ENCODE measurements at places on chromosomes 5 and 9.

DNA sequence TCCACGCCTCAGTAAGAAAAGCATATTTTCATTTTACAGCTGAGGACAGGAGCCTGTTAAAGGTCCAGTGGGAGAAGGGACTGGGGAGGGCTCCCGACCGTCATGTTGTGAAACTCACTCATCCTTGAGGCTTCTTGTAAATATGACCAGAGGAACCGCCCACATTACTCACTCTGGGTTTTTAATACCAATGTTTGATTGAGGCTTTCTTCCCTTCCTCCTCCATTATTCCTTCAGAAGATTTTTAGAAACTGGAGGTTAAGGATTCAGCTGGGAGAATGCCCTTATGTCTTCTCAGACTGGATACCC, 61.4 kb upstream of the GLRX start:
- no peak for DNase-seq

- DNase-seq = no peak
Observed at GRCh38 chr5:83249156-83249555, 171.8 kb downstream of the XRCC4 start.

GRCh38 chr9:69376651-69377050, 51.6 kb downstream of the ENTREP1 start:
- peak; percentile 65 for DNase-seq

GRCh38 chr5:139926797-139927503, 116.1 kb downstream of the NRG2 start:
- DNase-seq = no peak

DNA sequence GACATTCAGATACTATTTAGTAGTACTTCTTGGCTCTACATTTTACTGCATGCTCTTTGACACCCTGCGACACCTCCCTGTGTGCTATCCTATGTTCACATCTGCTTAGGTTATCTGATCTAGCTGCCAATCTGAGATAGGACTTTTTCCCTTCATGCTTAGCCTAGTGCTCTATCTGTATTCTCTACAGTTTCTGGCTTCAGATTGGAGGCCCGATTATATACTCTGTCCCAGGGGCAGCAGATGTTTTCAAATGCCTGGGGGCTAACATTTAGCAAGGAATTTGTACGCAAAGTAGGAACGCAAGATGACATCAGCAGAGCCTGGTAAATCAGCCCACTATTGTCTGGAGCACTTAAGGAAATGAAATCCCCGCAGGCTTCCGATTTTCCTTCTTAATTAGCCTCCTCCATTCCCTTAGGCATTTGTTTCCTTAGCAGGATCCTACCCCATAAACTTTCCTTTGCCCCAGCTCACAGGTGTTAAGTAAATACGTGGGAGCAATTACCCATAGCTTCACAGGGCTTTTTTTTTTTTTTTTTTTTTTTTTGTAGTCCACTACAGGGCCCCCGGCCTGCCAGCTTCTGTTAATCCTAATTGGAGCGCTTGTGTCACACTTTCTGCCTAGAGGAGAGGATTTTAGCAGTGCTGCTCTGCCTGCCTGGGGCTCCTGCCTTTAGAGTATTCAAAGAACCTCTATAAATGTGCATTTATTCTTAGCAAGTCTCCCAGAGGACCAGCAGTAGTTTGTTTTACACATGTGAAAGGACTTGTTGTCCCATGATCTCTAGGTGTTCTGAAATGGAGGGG, 61.1 kb upstream of the LPAR1 start:
- DNase-seq = no peak

- peak; percentile 69 for DNase-seq
Observed at GRCh38 chr5:170552621-170553115, 48.8 kb downstream of the KCNIP1 start.

DNA sequence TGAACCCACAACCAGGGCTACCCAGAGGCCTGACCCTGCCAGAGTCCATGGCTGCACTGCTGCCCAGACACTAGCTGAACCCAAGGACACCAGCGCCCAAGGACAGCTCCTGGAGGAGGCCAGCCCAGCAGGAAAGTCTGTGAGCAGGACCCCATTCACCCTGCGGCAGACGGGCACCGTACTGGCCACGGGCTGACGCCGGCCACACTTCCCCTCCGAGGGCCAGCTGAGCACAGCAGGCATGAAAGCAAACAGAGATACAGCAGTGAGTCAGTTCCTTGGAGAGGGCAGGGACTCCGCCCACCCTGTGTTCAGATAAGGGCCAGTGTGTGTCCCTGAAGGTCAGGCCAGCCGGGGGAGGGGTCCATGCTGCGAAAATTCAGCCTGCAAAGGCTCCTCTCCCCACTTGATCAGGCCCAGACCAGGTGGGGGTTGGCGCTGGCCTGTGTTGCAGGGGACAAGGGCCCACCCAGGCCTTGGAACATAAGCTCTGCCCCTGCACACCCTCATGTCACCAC, 3.2 kb downstream of the RNF208 start:
- no peak for DNase-seq

GRCh38 chr5:165525271-165525670, 2019.9 kb downstream of the MAT2B start:
- no peak for DNase-seq

DNA sequence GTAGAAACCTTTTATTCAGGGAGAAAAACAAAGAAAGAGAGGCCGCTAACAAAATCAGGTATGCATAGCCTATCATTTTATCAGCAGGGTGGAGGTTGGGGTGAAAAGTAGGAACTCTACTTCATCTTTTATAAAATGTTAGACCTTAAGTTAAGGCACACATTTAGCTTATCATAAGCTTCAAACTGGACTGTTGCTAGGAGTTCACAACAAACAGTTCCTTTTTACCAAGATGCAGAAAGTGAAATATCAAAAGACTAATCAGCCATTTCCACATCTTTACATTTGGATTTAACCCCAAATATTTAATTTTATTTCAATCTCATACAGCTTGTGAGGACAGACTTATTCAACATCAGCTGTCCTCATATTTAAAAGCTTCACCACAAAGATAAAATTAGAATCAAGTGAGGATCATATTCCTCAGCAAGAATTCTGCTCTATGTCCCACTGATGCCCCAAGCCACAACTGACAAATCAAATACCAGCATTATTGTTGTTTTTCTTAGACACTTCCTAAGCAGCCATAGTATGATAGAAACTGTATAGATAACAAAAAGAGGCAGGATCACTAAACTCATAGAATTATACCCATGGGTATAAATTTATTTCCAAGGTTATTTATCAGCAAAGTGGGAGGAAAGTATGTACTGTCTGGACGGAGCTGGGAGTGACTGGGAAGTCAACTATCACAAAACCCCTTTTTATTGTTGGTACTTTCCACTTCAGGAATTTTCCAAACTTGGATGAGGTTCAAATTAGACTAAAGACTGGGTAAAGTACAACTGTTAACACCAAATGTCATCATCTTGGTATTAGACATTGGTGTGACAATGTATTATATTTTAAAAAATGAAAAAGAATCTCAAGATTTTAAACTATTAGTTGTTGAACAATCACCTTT, 29.9 kb upstream of the MYOT start:
- DNase-seq = no peak

- no peak for DNase-seq
Observed at GRCh38 chr5:90402521-90403255, 6.9 kb downstream of the CETN3 start.

- DNase-seq = no peak
Observed at GRCh38 chr9:77511525-77511924, 136.6 kb downstream of the GNA14 start.

DNA sequence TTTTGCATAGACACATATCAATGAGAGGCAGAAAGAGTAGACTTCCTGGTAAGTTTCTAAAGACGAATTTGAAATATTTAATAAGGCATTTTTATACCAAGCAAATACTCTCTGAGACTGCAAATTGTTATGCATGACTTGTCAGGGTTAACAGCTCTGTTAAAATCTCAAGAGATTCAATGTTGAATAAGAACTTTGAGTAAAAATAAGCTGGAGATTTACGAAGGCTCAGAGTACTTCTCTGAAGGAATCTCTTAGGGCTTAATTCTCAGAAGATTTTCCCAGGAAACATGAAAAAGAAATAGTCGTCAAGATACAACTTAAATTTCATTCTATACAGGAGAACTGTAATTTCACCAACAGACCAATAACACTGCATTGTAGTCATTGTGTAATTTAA, 259.4 kb downstream of the CDH18 start:
- no peak for DNase-seq

DNA sequence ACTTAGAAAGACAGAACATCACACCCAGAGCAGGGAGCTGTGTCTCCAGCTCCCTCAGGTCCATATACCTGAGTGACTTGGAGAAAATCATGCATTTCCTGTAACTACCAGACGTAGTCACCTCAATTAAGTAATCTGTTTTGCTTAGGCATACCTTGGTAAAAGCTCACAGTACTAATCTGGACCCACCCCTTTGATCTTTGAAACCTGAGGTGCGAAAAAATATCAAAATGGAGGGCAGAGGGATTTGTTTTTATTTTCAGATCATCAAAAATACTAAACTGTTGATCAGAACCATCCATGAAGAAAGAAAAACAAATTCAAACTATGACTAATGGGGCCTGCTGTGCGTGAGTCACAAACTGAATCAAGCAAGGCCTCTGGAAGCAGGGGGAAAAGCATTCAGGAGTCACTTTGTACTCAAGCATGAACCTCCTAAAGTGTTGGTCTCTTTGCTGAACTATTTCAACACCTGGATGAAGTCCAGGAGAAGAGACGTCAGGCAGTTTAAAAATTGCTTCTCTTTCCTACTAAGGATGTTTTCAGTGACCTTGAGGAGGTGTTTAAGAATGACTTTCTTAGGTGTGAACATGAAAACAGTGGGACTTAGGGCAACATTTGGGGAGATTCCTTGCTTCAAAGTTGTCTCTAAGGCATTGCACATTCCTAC, 76.3 kb downstream of the MUSK start:
- peak; percentile 38 for DNase-seq

DNA sequence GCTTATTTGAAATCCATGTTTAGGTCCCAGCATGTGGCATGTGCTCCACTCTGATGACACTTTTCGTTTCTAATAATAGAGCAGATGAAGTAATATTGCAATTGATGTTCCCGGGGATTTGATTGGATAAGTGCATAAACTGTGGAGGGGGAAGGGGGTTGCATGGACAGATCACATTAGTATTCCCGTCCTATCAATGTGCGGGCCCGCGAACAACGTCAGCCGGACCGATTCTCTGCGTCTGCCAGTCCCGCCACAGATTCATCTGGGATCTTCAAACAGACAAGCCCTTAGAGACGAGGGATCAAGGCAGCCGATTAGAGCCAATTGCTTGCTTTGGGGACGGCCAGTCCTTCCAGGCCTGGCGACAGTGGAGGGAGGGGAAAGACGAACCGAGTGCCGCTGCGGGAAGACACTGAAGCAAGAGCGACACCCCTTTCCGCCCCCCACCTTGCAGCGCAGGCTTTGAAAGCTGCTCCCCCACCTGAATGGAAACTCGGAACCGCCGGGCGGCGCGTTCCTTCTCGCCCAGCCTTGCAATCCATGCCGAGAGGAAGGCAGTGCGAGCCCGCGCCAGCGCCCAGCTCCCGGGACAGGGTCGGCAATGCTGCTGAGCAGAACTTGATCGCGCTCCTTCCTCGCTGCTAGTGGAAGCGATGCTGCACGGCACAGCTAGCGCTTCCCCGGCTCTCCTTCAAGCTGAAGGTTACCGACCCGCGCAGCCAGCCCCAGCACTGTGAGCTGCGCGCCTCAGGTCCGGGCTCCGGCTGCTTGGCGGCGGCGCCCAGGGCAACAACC, at the start of gene RGS7BP:
TSS of gene RGS7BP (plus strand) at position 247 of the 798 bp plus-strand sequence. CDS start 610 bp downstream, outside the sequence.
- peak; percentile 32 for DNase-seq

DNA sequence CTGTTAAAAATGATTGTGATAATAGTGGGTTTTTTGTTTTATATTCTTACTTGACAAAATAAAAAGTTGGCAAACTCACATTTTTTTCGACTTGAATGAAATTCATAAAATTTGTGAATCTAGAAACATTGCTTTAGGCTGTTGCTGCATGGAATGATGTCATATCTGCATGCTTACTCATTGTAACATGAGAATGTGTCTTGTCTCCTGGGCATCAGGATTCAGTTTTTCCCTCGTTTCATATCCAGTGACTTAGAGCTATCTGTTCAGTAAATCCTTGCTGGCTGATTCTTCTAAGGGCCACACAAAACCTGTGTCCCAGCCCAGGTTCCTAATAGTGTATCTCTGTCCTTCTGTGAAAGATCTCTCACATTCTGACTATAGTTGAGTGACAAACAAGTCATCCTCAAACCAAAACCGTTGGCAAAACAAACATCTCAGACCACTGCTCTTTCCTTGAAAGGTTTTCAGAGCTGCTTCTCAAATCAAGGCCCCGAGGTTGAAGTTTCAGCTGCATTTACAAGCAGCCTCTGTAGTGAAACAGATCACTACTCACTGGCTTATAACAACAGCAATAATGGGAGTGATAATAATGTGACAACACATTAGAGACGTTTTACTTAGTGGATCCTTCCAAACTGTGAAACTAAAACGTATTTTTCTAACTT, 95.0 kb downstream of the NPR3 start:
- DNase-seq = no peak

DNA sequence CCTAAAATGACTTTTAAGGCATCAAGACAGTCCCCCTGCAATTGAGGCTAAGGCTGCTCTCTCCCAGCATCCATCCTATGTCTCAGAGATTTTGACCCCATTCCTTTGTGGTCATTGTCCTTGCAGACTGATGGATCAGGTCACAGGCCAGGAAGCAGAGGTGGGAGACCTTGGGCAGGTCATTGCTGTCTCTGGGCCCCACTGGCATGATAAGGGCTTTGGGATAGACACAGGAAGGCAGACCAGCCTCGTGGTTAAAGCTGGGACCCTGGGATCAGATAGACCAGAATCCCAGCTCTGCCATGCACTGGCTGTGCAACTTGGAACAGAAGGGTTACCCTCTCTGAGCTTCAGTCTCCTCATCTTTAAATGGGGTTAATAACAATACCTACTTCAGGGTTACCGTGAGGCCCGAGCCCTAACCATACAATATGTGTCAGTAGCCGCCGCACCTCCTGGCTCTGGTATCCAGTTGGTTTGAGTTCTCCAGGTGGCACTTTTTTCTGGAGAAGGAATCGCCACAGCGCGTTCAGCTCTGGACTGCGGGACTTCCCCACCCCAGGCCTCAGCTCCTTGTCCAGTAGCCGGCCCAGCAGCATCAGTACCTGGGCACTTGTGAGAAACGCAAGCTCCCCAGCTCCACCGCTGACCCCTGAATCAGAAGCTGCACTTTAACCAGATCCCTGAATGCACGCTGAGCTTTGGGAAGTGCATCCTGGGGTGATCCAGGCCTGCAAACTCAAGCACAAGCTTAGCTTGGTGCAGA, 21.4 kb downstream of the LAMC3 start:
- DNase-seq = no peak

DNA sequence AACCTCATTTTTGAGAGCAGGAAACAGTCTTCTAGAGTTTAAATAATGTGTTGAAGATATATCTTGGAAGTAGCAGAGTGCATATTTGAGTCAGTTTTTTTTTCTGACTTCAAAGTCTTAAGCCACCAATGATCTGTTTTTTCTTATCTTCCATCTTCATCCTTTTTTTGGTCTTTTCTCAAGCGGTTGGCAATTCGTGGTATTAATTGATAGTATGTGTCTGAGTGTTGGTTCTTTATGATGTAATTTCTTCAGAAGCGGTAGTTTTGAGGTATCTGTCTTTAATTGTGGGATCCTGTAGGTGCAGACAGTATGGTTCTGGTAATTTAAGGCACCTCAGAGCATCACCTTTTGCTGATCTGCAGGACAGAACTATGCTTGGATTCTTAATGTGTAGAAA, 3.9 kb downstream of the CSNK1G3 start:
- no peak for DNase-seq

All from ovary (tissue), 10 donors.